Esophagus squamous epithelium (tissue), 5 donors: ENCODE measurements at places on chromosomes 5 and 9.

DNA sequence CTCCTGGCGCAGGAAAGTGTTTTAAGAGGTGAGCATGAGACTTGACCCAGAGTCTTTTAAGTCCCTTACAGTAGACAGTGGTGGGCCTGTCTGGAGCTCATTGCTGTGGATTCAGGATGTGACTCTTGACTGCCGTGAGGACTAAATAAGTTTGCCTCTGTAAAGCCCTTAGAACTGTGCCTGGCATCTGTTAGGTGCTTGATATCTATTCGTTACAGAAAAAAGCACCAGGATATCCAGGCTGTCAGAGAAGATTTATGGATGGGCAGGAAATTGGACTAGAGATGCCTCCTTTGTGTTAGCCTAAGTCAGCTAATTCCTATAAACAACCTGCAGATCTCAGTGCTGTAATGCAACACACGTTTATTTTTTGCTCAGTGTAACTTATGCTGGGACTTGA is 12.6 kb downstream of the ERGIC1 start:
- no peak for DNase-seq

DNA sequence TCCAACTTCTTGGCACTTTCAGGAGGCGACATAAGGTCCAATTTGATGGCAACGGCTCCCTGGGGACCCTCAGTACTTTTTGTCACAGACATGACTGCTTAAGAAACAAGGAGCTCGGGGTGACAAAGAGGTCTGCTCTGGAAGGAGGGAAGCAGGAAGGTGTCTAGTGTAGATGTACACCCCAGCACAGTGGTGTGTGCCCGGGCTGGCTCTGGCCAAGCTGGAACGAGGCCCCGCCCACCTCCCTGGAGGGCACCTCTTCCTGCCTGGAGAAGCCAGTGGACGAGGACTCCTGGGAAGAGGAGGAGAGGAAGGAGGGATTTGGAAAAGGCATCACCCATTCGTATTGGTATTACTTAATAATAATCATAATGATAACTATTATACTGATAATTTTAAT is at the start of gene SLC36A2:
SLC36A2 (minus strand) TSS at position 191 of the 400 bp plus-strand sequence; CDS start at position 92, 99 bp downstream.
- DNase-seq = no peak

GRCh38 chr9:114012126-114012525 is 66.0 kb downstream of the AMBP start:
- no peak for DNase-seq

DNA sequence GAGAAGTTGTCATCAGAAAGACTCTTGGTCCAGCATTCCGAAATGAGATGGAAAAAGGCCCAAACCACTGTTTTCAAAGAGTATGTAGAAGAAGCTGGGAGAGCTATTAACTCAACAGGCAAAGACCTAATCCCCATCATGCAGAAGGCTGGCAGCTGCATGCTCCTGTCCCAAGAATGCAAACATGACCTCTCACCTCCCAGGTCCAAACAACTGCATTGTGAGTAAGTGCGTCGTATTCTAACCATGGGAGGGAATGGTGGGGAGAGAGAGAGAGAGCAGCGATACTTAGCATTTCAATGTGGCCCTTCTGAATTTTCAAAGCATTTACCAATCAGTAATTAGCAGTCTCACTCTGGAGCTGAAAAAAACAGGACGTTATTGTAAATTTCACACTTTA is 27.6 kb downstream of the TRPC7 start:
- DNase-seq = no peak

DNA sequence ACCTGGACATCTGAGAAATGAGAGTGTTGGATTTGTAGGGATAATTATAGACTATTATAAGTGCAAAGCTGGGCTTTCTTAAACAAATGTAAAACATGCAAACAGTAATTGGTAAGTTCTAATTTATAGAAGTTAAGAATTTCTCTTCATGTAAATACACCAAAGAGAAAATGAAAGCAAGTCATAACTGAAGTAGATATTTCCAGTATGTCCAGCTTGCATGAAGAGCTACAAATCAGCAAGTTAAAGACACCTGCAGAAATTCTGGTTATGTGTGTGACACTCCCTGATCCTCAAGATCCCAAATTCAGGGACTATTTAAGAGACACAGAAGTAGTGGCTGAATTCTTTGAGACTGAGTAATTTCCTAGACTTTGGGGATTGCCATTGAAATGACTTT is 308.9 kb downstream of the TLE4 start:
- DNase-seq = no peak

- DNase-seq = no peak
These were observed 7.4 kb downstream of the NFIL3 start for GRCh38 chr9:91416096-91416712.

GRCh38 chr5:146321571-146321970 is 17.1 kb upstream of the POU4F3 start:
- no peak for DNase-seq

- DNase-seq = no peak
These were observed 127.2 kb upstream of the SLC44A1 start for GRCh38 chr9:105117234-105117633.

GRCh38 chr9:129237164-129237611 is 59.1 kb upstream of the IER5L start:
- DNase-seq = no peak

GRCh38 chr9:104494808-104495207 is 9.3 kb upstream of the OR13F1 start:
- no peak for DNase-seq

DNA sequence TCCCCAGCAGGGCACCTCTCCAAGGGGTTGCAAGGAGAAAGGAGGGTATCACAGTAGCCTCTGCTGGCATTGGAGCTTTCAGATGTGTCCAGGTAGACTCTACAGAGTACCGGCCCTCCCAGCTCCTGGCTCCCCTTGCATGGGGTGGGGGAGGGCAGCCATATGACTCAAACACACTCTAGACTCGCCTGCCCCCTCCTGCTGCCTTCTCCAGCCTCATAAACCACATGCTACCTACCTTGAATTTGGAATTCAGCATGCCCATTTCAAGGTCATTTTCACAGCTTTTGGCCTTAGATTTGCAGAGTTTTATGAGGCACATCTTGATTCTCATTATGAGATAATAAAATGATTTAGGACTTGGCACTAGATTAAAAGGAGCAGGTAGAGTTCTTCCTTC is 32.8 kb upstream of the SMIM32 start:
- DNase-seq = no peak

DNA sequence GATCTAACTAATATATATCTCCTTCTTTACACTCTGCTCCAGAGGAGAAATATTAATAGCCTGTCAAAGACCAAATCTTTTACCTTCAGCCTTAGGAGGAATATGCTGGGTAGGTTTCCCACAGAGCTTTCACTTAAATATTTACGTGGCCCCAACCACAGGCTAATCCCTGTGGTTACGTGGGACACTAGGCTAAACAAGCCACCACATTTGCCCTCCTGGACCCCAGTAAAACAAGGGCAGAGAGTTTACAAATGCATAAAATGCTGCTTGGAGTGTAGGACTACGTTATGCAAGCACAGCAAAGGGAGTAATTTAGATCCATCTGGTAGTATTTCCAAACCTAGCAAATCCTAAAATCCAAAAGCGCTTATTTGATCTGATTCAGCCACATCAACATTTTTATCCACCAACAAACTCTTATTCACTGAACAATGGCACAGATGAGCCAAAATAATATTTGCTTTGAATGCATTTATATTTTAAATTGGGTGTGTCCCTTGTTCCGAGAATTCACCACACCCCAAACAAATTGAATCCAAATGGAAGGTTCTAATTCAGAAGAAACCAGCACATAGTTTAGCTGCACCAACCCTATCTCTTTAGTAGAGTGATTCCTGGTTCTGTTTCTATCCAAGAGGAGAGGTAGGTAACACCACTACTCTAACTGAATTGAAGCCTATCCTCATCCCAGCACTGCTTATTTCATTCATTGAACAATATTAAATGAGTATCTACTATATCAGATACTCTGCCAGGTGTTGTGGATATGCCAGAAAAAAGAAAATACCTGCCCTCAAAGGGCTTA is 179.0 kb downstream of the TSSK1B start:
- no peak for DNase-seq

DNA sequence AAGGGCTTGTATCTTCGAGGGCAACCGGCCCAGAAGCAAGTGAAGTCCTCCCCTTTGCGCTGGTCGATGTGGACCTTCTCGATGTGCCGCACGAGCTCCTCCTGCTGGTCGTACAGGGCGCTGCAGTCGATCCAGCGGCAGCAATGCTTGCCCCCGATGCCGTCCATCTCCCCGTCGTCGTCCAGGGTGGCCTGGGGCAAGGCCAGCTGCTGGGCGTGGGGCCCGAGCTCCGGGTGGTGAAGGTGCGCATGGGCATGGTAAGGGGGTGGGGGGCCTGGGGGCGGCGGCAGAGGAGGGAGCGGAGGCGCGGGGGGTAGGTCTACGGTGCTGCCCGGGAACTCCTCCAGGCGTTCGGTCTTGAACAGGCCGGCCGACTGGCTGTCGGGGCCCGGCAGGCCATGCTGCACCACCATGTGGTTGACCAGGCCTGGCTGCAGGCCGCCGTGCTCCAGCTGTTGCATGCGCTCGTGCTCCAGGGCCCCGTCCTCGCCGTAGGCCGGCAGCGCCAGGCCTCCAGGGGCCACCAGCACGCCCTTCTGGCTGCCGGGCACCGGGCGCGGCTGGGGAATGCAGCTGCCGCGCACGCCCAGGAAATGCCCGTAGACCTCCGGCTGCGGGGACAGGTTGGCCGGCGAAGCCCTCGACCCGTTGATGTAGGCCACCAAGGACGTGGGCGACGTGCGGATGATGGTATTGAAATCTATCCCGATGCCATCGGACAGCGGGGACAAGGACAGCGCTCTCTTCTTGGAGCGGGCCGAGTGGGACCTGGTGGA is 181.8 kb downstream of the GLIS3 start:
- DNase-seq = no peak

DNA sequence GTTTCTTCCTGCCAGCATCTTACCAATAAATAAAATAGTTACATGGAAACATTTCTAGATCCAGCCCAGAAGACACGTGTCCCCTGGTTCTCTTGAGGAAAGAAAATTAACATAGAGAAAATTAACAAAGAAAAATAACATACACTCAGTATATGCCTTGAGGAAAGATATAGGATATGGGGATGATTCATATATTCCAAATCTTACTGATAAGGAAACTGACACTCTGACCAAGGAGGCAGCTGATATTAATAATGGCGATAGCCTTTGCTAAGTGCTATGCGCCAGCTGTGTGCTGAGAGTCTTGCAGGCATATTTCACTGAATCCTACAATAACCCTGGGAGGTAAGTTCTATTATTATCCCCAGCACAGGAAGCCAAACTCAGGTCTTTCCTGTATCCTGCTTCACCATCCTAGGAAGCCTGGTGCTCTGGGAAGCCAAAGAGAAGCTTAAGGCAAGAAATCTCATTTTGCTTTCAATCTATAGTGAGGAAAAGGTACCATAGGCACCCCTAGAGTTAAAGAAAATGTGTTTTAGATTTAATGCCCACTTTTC is 302.7 kb upstream of the NREP start:
- no peak for DNase-seq

DNA sequence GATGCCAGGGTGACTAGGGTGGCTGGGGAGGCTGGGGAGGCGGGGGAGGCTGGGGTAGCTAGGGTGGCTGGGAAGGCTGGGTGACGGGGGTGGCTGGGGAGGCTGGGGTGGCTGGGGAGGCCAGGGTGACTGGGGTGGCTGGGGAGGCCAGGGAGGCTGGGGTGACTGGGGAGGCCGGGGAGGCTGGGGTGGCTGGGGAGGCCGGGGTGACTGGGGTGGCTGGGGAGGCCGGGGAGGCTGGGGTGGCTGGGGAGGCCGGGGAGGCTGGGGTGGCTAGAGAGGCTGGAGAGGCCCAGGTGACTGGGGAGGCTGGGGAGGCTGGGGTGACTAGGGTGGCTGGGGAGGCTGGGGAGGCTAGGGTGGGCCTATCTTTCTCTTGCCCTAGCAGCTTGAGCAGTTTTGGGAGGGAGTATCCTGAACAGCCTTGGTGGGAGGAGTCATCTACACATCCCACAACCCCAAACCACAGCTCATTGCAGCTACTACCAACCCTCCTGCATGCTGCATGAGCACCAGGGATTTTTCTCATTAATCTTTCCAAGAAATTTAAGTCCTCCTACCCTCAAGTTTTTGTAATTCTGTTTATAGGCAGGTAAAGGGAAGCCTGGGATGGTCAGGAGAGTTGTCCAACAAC is 203.2 kb upstream of the IRX1 start:
- no peak for DNase-seq

DNA sequence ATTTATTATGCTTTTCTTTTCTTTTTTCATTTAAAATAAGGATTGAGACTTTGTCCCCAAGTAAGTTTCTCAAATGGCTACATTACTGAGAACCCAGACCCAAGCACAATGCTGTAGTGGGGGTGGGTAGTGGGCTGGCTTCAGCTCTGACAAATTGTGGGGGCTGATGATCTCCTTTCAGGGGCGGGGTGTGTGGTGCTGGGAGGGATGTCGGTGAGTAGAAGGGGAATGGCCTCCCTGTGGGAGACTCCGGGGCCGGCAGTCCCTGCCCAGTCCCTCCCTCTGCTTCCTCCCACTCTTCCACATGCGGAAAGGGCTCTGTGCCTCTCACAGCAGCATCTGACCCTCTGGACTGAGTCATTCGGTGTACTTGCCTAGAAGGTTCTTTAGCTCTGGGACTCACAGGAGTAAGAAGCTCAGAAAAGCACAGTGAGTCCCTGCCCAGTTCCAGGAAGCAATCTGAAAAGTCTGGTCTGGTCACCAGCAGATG is 14.3 kb downstream of the CD180 start:
- no peak for DNase-seq

- DNase-seq = no peak
These were observed 668.4 kb upstream of the CDH9 start for GRCh38 chr5:27706832-27707231.

DNA sequence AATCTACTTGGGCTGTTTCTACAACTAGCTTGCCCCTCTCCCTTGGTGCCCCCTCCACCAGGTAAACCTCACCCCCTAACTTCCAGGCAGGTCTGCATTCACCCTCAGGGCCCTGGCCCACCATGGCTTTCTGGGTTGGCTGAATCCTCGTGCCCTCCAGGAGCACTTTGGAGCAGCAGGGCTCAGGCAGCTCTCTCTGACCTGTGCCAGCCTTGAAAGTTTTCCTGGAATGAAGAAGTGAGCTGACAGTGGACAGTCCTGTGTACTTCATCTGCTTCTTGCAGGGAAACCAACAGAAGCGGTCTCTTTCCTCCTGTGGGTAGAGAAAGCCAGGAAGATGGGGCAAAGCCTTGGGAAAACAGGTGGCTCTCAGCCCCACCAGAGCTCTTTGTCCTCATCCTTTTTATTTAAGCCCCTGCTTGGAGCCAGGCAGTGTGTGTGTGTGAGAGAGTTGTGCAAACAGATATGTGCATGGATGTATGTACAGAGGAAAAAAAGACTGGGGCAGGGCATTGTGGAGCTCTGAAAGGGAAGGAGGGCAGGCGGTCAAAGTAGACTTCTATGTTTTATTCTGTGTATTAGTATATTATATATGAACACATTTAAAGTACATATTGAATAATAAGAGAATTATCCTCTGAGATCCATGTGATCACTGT is 62.3 kb upstream of the SPRY4 start:
- no peak for DNase-seq
